CD4-positive, alpha-beta T cell treated with Interleukin-1 beta for 1 hour (primary cell): ENCODE measurements at places on chromosomes 6 and 20.

- DNase-seq = peak; percentile 46
These were observed 224.2 kb downstream of the NFATC2 start for GRCh38 chr20:51318058-51318949.

DNA sequence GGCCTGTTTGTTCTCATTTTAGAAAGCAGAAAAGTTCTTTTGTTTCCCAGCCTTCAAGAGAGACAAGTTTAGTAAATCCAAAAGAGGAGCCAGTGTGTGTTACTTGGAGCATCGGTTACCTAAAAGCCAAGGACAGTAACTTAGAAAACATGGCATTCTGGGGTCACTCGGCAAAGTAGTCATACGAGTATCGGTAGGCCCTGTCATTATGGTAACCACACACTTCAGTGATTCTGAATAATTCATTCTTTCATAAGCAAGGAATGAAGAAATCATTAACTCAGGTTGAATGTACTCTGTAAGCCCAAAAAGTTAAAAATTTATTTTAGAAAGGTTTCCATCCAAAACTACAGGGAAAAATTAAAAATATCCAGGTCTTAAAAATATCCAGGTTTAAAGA, 34.0 kb downstream of the CNKSR3 start:
- no peak for DNase-seq

GRCh38 chr6:130959951-130960350, 103.1 kb downstream of the EPB41L2 start:
- no peak for DNase-seq

DNA sequence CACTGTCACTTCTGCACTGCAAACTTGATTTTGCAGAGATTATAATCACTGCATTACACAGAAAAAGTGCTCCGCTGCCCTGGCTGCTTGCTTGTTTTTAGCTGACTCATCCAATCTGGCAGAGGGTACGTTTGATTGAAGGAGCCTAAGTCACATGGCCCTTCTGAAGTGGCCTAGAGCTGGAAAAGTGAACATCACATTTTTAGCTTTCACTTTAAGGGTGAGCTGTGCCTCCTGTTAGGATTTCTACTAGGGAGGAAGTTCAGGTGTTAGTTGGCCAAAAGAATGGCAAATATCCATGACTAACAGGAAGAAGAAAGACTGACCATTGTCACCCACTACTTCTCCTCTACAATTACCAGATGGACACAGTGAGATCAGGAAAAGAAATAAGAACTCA, 889.1 kb upstream of the MAP3K7 start:
- DNase-seq = no peak

- DNase-seq = no peak
These were observed 142.0 kb upstream of the ZNF217 start for GRCh38 chr20:53735536-53736050.

GRCh38 chr20:34546751-34547181, 11.8 kb upstream of the MAP1LC3A start:
- DNase-seq = no peak

GRCh38 chr6:156933201-156934068, 156.3 kb downstream of the ARID1B start:
- no peak for DNase-seq

DNA sequence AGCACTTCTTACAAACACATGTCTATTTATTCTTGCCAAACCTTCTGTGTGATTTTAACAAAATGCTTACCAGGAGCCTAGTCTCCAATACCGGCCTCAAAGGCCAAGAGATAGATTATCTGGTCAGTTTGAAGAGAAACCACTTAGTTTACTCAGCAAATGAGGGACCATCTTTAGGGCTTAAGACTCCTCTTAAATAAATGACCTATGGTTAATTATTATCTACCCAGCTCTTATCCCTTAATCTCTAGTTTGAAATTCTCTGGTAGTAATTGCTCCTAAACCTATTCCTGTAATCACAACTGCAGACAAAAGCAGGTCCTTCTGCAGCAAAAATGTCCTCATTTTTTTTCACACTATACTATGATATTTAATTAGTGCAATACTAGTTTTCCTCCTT, 301.8 kb downstream of the KIF16B start:
- DNase-seq = no peak

DNA sequence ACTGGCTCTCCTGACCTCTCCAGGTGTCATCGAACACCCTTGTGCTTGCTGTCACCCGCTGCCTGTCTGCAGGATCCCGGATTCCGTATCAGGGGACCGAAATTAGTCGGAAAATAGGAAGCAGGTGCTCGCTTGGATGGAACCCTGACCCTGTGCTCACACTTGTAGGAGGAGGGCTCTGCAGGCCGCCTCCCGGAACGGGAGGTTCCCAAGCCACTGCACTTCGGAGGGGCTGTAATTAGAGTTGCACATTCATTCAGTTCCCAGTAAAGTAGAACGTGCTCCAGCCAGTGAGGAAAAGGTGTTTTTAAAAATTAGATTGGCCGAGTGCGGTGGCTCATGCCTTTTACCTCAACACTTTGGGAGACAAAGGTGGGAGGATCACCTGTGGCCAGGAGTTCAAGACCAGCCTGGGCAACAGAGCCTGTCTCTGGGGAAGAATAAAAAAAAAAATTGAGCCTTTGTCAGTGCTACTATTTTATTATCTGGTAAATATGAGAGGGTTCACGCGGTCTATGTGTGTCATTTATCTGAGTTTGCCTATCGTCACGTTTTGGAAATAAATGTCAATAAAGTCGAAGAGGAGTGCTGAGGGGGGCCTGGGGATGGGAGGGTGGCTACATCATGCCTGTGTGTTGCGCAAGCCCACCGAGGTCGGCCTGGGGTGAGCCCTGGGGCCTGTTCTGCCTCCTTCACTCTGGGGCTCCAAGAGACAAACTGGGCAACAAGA, 1.5 kb upstream of the GMEB2 start:
- peak; percentile 61 for DNase-seq

GRCh38 chr6:124069230-124069950, 265.7 kb downstream of the NKAIN2 start:
- no peak for DNase-seq

DNA sequence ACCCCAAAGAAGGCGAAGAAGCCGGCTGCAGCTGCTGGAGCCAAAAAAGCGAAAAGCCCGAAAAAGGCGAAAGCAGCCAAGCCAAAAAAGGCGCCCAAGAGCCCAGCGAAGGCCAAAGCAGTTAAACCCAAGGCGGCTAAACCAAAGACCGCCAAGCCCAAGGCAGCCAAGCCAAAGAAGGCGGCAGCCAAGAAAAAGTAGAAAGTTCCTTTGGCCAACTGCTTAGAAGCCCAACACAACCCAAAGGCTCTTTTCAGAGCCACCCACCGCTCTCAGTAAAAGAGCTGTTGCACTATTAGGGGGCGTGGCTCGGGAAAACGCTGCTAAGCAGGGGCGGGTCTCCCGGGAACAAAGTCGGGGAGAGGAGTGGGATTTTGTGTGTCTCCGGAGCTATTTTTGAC, 69.6 kb downstream of the HFE start:
- DNase-seq = no peak

DNA sequence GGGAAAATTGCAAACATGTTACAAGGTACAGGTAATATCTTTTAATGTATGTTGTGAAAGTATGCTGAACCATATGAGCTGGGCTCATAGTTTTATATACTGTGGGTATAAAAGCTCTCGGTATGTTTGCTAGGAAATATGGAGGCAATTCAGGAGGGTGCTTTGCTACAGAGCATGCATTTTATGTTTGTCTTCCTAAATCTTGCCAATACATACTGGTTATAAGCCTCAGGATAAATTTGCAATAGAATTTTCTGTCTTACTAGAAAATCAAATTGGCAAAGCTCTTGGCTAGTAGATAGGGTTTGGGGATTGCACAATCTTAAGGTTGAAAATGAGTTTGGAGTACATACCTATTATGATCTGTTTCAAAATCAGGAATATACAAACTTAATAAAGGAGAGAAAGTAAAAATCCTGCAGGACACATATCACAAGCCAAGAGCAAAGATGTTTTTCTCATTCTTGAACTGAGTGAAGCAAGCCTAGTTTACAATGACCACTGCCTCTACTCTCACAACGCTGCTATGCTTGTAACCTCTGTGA, 751.2 kb downstream of the HDGFL1 start:
- no peak for DNase-seq

DNA sequence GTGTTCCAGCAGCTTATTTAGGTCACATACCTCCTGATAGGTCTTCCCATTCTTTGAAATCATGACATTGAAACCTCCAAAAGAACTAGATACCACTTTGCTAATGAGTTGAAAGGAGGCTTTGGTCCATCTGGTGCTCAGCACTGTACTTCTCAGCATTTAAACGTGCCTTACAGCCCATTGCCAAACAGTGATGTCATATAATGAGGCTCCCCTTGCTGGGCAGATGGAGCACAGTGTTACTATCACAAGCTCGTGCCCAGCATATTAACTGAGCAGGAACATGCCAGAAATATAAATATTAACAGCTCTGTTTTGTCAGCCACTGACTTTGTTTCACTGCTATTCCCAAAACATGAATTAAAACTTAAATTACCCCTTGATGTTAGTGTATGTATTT, 25.5 kb upstream of the MAPK13 start:
- no peak for DNase-seq

- DNase-seq = no peak
These were observed 8.4 kb downstream of the ARFGAP1 start for GRCh38 chr20:63280929-63281545.

DNA sequence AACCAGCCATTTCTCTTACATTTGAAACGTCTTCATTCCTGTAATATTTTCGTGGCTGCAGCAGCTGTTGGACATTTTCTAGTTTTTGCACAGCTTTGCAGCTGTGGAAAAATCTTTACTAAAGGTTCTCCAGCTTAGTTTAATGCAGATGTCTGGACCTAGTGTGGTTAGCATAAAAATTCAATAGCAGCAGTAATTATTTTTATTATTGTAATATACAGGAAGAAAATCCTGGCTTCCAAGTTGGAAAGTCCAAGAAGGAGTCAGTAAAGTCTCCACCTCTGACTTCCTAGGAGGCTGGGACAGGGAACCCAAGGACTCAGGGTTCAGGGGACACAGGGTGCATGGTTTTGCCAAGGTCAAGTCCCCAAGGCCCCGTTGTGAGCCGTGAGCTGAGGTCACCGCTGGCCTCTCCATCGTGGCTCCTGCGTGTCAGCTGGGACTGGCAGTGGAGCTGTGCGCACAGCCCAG, 230.6 kb downstream of the FNDC1 start:
- DNase-seq = no peak

DNA sequence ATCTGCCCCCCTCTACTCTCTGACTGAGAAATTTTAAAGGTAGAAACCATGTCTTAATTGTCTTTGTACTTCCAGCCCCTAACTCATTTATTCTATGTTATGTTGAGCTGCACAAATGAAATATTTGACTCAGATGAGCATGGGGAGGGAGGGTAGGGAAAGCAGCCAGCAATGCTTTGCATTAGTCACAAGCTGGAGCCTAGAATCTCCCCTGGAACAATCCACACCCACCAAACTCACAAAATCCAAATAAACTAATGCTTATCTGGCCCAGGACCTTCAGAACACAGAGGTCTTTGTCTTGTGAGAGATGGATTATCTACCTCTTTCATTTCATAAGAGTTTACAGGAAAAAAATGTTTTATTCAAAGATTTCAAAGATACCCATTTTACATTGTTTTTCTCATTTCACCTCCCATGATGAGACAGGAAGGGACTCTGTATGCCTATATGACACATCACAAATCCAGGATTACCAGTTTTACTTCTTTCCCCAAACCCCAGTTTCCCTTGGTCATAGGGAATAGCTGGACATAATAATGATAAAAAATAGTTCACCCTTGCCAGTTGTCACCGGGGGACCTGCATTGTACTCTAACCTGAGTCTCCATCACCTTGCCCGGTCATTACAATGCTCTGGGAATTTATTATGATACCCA, 466.9 kb downstream of the KIF16B start:
- DNase-seq = no peak

- no peak for DNase-seq
These were observed 321.3 kb downstream of the SAMD5 start for GRCh38 chr6:147829835-147830234.

DNA sequence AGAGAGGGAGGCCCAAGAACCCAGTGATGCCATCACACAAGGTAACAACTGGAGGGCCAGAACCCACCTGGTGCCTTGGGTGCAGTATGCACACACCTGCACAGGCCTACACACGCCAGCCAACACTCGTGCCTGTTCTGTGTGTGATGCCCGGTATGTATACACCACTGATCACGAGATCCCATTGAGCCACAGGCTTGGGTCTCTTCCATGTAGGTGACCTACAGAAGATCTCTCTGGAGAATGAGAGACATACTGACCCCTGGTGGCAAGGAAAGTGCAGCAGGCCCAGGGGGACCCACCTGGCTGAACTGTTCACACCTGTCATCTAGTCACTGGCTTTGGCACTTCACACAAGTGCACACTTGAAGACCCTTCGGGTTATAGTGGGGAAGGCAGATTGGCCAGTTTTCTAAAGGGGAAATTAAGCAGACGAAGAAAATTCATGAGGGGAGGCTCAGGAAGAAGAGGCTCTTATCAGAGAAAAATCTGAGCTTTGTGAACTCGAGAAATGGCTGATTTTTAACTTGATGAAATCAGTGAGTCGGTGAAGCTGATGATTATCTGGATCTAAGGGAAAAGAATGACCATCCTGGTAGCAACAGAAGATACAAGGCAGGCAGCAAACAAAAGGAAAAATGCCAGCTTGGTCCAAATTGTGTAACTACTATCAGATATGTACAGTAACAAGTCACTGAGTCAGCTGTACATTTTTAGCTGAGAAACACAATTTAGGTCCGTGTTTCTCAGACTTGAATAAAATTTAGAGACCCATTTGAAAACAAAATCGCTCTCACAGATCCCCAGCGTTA, 69.1 kb upstream of the PBOV1 start:
- peak; percentile 51 for DNase-seq

GRCh38 chr6:107646176-107646575, 156.3 kb downstream of the SOBP start:
- DNase-seq = no peak

DNA sequence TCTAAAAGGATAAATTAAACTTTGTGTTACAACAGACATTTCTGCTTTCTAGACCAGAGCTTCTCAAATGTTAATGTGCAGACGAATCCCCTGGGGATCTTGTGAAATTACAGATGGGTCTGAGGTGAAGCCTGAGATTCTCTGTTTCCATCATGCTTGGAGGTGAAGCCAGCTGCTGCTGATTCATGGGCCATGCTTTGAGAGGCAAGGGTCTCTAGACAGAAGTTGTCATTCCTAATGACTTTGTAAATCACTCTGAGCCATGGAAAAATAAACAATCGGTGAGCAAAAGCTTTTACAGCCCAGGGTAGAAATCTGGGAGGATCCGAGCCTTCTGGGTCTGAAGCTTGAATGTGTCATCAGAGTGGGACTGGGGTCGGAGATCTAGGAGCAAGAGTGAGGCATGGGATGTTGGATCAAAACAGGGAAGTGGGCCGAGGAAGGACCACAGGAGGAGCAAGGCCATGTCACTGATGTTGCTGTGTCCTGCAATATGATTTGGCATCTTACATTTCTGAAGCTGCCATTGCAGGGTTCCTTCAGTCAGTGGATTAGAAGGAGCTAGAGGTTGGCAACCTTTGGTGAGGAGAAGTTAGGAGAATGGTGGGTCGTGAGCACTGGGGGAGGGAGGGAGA, 77.3 kb downstream of the TRMT11 start:
- no peak for DNase-seq

GRCh38 chr6:144613859-144614258, 328.7 kb downstream of the UTRN start:
- no peak for DNase-seq

DNA sequence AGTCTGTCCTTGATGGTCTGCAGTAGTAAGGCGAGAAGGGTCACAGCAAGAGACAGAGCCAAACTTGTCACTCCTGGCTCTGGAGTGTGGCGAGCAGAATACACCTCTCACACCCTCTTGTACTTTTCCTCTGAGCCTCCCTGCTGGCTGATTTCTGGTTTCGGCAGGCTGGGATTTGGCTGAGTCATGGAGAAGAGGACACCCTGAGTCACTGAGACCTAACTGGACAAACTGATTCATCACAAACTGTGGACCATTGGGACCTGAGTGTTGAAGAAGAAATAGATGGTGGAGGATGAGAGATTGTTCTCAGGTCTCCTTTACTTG, 101.7 kb downstream of the F13A1 start:
- no peak for DNase-seq
